ENCODE measurements at places on chromosomes 2 and 18.

GRCh38 chr2:152376385-152376784 lies 41.4 kb downstream of the FMNL2 start:
- DNase-seq: no peak

- no peak for DNase-seq
Observed at GRCh38 chr2:124035001-124035400, 9.9 kb downstream of the CNTNAP5 start.

DNA sequence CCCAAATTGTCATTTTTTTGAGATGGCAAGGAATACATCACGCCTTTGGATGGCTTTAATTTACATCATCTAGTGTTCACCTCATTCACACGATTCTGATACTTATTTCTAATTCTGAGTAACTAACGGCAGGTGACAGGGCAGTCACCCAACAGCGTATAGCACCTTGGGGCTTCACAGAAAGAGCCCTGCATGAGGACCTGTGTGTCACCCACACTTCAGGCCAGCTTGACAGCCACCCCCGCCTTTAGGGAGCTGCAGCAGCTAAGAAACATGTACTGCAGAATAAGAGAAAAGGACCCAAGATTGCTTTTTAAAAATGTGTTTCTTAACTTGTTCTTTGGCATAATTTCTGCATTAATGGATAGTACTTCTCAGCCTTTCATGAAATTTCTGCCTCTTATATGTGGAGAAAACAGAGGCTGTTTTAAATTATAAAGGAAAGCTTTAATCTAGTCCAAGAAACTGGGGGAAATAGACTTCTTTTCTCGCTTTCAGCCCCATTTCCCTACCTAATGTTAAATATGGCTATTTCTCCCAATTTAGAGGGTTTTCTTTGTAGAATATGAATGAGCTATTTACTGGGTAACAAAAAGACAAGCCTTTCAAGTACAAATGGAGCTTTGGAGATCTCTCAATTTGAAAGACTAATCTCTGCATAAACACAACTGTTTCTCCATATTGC lies 245.1 kb downstream of the LDLRAD4 start:
- no peak for DNase-seq

DNA sequence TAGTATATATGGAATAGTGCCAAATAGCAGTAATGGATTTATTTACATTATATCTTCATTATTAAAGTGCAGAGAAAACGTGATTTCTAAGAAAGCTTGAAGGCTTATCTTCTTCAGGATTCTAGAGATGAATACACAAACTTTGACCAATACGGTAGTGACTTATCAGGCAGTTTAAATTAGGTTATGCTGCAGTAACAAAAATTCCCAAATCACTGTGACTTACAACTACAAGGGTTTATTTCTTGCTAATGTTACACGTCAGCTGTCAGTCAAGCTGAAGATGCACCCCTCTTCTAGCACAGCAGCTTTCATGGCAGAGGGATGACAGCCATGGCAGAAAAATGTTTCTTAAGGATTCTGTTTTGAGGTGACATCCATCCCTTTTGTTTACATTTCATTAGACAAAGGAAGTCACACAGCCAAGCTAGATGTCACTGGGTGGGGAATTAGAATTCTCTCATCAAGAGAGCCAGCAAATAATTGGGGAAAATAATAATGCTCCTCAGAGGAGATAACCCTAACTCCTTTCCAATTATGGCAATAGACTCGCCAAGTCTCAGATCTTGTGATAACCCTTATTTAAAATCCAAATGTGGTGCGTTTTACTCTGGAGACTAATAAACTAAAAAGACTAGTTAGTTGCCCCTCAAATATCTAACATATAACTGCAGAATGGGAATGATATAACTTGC lies 268.3 kb upstream of the CYP26B1 start:
- DNase-seq: no peak

DNA sequence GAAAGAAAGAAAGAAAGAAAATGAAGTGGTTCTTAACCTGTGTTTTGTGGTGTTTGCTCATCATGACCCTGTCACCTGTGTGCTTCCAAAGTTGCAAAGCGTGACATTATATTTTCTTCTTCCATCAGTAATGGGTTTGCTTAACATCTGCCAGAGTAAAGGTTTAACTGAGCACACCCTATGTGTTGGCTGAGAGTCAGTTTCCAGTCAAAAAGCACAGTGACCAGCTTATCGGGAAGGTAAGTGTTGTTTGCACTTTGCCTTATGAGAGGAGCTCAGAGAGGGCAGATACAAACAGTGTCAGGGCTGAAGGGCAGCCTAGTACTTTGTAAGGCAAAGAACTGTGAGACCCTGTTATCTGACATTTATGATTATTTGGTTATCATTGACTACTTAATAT lies 406.2 kb upstream of the CWC22 start:
- DNase-seq: no peak

DNA sequence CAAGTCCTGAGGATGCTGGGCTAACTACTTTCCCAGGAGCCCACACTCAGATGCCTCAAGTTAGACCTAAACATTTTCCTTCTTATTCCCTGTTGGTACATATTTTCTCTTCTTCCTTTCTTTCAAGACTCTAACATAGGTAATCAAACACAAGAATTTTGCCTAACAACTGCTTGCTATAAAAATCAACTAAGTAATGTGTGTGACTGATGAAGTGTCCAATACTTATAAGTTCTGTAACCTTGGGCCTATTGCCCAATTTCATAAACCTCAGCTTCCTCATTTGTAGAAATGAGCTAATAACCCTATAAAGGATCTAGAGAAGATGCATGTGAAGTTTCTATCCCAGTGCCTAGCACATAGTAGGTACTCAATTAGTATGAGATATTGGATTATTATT lies 31.6 kb upstream of the PIK3C3 start:
- DNase-seq: no peak

GRCh38 chr18:55523001-55523400 lies 65.0 kb downstream of the TCF4 start:
- DNase-seq: no peak

DNA sequence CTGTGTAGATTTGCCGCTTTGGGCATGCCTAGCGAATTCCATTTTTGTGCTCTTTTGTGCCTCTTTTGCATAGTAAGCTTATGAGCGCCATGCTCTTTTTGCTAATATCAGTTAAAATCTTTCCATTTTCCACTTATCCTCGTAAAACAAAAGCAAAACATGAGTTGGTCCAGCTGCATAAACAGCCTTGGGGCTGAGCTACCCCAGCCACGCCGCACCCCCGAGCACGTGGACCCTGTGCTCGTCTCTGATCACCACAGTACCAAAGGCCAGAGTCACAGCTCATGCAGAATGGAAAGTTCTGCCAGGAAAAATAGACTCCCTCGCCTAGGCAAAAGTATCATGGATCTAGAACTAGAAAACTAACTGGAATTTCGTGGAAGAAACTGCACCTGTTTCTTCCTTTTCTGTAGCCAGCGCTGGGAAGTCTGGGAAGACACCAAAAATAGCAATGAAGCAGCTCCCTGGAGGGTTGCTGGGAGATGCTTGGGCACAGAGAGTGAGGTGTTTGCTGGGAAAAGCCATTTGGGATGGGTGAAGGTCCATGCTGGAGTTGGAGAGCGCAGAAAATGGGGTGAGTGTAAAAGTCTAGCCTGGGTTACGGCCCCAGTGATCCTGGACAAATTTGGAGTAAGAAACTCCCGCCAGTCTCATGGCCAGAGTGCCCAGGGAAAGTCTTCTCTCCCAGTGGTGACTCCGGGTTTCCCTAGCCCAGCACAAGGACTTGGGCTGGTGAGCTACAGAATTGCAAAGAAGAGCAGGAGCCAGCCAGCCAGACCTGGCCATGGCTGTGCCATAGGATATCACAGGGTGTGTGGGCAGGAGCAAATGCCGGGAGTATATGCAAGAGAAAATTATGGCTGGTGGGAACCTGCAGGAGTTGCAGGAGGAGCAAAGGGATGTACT lies 218.4 kb downstream of the GBX2 start:
- DNase-seq: no peak

- DNase-seq: no peak
Observed at GRCh38 chr2:174841350-174841749, 77.1 kb upstream of the CHRNA1 start.

- DNase-seq: no peak
Observed at GRCh38 chr2:128344101-128344500, 25.4 kb upstream of the HS6ST1 start.

DNA sequence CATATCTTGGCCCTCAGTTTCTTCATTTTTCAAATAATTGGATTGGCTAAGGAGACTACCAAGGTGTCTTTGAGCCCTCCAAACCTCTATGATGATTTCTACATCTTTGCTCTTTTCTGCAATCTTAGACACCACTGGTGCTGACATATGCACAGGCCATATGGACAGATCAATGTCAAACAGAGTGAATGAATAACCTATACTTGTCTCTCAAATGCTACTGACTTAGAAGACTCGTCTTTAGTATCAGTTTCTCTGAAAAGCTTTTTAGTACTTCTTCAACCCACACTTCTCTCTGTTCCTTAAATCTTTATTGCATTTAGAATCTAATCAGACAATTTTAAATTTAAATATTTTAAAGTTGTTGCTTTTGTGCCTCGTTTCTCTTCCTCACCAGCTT lies 258.2 kb downstream of the LTBP1 start:
- no peak for DNase-seq

DNA sequence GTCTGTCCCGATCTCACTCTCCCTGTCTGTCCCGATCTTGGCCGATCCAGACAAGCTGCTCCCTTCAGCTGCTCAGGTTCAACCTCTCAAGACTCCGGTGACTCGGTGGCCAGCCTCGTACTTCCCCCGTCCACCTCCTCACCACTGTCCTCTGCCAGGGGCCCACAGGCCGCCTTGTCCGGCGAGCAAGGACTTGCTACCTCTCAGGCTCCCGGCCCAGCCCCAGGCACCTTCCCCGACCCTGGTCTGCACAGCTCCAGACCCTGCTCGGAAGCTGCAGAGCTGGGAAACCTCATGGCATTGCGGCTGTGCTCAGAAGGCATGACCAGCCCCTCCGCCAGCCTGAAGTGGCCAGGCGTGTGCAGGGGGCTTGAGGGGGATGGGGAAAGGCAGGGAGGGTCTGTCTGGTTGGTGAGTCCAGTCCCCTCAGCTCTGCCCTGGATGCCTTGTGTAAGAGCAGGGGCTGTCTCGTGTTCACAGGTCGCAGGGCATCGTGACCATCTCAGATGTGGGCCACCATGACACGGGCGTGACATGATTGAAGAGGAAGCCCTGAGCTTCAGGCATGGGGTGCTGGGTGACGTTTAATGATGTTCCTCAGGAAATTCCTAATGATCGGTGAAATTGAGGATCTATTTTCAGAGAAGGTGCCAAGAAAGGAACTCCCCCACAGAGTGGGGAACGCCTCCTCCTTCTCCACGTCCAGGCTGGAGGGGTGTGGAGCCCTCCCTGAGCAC lies 121.2 kb upstream of the CTDP1 start:
- no peak for DNase-seq

- no peak for DNase-seq
Observed at GRCh38 chr2:112195950-112196349, 57.8 kb downstream of the FBLN7 start.

GRCh38 chr2:238589591-238590460 lies 163.1 kb downstream of the ASB1 start:
- no peak for DNase-seq

DNA sequence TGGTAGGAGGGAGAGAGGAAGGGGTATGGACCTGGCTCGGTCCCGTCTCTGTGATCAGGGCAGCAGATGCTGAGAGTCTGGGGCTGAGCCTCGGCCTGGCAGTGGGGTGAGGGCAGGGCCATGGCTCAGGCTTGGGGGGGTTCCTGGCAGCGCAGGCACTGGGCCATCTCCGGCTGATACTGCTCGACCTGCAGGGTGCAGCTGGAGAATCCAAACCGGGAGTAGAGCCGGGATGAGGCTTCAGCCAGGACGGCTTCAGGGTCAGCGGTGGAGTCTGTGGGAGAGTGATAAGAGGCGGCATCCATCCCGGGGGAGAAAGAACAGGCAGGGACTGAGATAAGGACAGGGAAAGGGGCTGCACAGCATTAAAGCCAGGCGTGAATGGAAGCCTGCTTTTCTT lies 7.7 kb downstream of the SLC30A3 start:
- DNase-seq: no peak

- DNase-seq: no peak
Observed at GRCh38 chr2:106701203-106702022, 184.6 kb downstream of the ST6GAL2 start.

DNA sequence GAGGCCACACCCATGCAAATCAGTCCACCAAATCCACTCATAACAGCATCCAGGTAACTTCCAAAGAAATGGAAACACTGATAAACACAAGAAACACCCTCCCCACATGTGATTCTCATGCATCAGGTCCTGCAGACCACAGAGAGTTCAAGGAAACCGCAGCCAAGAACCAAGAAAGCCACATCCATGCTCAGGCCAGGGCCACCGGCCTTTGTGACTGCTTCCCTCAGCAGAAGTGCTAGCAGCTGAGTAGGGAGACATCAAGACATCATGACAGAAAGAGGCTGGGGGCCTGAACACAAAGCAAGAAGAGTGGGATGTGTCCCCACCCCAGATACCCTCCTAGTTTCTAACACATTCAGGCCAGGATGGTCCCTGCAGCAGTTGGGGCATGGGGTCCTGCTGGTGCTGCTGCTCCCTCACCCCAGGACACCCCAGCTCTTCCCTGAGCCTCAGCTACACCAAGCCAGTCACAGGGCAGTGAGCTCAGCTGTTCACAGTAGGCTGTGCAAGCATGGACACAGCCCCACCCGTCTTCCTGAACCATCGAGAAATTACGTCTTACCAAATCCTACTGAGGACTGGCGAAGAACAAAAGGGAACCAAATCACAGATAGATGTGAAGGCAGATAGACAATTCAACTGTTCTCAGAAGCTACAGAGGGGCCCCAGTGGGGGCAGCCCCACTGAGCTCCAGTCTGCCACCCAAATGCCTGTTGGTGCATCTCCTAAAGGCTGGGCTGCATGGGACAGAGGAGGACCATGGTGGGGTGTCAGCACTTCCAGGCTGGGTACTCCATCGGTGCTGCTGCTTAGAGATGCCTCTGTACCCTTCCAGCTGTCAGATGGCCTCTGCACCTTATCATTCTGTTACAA lies 60.9 kb downstream of the HDAC4 start:
- no peak for DNase-seq

DNA sequence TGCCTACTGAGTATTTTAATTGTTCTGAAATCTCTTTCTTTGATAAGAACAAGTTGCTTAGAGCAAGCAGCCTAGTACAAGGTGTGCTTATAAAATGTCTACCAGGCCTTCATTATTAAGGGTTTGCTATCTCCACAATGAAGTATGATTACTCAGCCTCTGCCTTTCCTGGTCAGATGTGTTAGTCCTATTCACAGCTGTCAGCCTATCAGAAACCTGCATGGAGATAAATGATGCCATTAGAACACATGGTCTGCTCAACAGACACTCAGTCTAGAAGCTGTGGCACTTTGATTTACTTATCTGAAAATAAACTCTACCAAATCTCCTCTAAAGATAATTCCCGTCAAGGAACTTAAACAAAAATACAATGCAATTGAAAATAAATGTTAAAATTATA lies 448.7 kb downstream of the ERBB4 start:
- DNase-seq: no peak

- no peak for DNase-seq
Observed at GRCh38 chr2:218802386-218802994, 20.5 kb downstream of the CYP27A1 start.

- DNase-seq: no peak
Observed at GRCh38 chr2:176272870-176273459, 3.7 kb downstream of the MTX2 start.
